ENCODE measurements at places on chromosomes 16 and 17. TPM values are rescaled to one million over a fixed set of nuclear protein-coding genes. Genes with fewer than 3 reads are reported as not detected.

- peak; percentile 66 for DNase-seq
Observed at GRCh38 chr17:36722121-36722902, 120.9 kb downstream of the MRM1 start.

- DNase-seq: peak; percentile 34
Observed at GRCh38 chr16:89052191-89052889, 41.3 kb upstream of the ACSF3 start.

- DNase-seq: peak; percentile 14
Observed at GRCh38 chr16:59591480-59591879, 857.4 kb upstream of the GOT2 start.

- no peak for DNase-seq
Observed at GRCh38 chr16:19344980-19345379, 59.4 kb downstream of the CLEC19A start.

GRCh38 chr17:2084766-2085647 is 30.1 kb downstream of the HIC1 start:
- DNase-seq: no peak

Gene SP6
- not detected for total RNA-seq

Gene KRT9
- total RNA-seq: not detected
